ENCODE measurements at places on chromosomes 3 and 15.

GRCh38 chr3:112087746-112088145 lies 1.6 kb downstream of the C3orf52 start:
- no peak for DNase-seq

- DNase-seq = no peak
Measured at GRCh38 chr3:175073219-175073905, 214.2 kb downstream of the NAALADL2 start.

GRCh38 chr3:193481436-193481835 lies 73.3 kb downstream of the ATP13A4 start:
- no peak for DNase-seq

GRCh38 chr15:43824302-43825246 lies at the start of gene MFAP1:
Gene MFAP1 (minus strand): TSS chr15:43824690. CDS start chr15:43824569, 121 bp downstream.
- peak; percentile 89 for DNase-seq

GRCh38 chr3:172202797-172203196 lies 163.4 kb downstream of the FNDC3B start:
- no peak for DNase-seq

DNA sequence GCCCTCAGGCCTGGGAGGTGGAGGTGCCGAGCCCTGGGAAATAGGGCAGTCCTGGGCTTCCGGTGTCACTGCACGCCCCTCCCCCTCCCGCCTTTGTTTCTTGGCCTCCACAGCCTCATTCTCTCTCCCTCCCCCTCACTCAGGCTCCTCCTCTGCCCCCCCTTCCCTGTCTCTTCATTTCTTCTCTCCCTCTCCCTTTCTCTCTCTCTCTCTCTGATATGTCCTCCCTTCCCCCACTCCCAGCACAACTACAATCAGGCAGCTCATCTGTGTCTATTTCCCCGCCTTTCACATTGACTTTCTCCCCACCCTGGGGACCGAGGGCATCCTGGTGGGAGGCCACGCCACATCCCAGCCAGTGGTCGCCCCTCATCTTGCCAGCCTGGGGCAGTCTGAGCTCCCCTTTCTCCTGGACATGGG lies 40.2 kb downstream of the IDH2 start:
- DNase-seq = no peak

- DNase-seq = peak; percentile 39
Measured at GRCh38 chr3:138923531-138923994, 23.4 kb downstream of the FOXL2 start.

DNA sequence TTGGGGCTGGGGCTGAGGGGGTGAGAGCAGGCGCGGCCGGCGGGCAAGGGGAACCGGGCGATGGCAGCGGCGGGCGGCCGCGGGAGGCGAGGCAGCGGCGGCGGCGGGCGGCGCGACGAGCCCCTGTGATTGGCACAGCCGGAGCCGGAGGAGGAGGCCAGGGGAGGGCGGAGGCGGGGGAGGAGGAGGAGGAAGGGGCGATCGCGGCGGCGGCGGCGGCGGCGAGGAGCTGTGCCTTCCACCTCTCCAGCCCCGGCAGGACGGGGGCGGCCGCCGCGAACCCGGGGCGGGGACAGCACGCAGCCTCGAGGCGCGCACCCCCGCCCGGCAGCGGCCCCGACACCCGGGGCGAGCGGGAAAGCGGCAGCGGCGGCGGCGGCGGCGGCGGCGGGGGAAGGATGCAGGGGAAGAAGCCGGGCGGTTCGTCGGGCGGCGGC lies at the start of gene SLCO3A1:
SLCO3A1 (plus strand) TSS at position 198 of the 437 bp plus-strand sequence.
- DNase-seq = no peak

GRCh38 chr15:101437209-101437608 lies 52.3 kb downstream of the PCSK6 start:
- no peak for DNase-seq

DNA sequence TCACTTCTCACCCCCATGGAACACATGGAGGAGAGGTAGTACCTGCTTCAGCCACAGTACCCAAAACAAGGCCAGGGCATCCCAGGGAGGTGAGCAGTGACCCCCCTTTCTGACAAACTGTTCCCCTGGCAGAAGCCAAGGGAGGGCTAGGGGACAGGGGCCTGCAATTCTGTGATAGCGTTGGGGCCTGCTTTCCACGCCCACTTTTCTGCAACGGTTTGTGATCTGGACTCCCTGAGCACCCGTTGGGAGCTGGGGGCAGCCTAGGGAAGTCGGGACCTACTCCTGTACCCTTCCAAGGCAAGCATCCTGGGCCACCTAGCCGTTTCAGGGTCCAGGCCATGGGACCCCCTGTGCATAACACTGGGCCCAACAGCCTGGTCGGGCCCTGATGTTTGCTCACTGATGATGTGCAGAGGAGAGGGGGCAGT lies 996 bp upstream of the DNAJA4 start:
- no peak for DNase-seq

DNA sequence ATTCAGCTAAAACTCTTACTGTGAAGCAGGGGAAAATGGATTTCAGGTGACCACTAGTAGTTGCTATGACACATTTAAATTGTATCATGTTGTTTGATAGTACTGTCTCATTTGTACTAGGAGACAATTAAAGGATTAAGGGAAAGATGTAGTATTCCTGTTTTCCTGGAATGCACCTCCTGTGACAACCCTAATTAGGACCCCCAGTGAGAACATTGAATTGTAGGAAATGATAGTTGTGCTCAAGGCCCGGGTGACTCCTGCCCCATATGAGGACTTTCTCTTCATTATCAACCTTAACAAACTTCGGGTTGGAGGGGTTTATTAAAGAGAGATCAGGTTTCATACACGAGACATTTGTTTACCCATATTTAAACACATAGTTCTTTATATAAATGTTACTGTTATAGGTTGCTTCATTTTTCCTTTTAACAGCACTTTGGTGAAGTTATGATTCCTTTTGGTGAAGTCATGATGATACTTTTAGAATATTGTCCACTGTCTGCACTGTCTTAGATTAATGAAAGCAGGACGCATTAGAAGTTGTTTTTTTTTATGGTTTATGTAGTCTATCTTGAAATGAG lies 392.6 kb upstream of the NAALADL2 start:
- DNase-seq = no peak

- DNase-seq = peak; percentile 0
Measured at GRCh38 chr3:176906046-176906905, 291.0 kb downstream of the TBL1XR1 start.

DNA sequence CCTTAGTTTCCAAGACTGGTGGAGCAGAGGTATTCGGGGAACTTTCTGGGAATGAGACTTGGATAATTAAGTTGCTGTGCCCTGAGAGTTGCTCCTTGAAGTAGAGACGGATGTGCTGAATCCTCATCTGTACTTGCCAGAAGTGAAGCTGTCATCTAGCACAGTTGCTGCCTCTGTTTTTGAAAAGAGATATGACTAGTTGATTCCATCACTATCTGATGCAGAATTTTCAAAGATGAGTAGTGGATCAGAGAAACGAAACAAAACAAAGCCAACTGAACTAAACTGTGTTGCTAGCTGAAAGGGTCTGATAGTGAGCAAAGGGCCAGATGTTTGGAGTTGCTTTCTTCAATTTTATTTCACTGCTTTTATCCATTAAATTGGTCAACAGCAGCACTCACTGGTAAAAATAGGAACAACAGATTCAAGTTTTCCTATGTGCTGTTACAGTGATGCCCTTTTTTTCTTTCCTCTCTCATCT lies 52.7 kb downstream of the MITF start:
- no peak for DNase-seq

DNA sequence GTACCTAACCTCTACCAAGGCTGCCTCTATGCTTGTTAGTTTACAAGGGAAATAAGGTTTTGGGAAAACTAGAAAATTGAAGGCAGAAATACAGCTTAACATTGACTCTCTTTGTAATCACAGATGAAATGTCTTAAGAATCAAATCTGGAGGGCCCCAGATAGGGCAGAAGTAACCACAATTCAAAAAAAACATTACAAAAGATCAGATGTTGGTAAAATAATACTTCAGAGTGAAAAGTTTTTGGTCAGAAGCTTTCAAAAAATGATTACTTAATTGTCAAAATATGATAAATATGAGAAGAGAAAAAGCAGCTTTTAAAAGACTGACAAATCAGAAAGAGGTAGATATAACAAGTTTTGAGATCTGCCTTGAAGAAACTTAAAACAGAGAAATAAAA lies 425.1 kb upstream of the NECTIN3 start:
- DNase-seq = no peak

DNA sequence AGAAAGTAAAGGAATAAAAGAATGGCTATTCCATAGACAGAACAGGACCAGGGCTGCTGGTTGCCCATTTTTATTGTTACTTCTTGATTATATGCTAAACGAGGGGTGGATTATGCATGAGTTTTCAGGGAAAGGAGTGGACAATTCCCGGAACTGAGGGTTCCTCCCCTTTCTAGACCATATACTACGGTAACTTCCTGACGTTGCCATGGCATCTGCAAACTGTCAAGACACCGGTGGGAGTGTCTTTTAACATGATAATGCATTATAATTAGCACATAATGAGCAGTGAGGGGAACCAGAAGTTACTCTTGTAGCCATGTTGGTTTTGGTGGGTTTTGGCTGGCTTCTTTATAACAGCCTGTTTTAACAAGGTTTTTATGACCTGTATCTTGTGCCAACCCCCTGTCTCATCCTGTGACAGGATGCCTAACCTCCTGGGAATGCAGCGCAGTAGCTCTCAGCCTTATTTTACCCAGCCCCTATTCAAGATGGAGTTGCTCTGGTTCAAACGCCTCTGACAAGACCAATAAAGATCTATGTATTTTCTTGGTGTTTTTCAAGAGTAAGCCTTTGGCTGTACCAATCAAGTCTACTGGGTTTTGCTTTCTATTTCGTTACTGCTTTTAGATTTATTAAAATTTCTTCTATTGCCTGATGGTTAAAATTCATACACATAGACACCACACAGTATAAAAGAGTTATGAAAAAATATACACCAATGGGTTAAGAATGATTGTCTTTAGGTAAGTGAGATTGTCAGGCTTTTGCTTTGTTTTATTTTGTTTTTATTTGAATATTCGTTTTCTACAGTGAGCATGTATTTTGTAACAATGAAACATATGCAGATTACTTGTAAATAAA lies 37.4 kb upstream of the CTDSPL start:
- no peak for DNase-seq

GRCh38 chr3:172751175-172751704 lies 714 bp downstream of the ECT2 start:
- peak; percentile 10 for DNase-seq

- DNase-seq = no peak
Measured at GRCh38 chr3:140843656-140844055, 98.0 kb upstream of the SLC25A36 start.

DNA sequence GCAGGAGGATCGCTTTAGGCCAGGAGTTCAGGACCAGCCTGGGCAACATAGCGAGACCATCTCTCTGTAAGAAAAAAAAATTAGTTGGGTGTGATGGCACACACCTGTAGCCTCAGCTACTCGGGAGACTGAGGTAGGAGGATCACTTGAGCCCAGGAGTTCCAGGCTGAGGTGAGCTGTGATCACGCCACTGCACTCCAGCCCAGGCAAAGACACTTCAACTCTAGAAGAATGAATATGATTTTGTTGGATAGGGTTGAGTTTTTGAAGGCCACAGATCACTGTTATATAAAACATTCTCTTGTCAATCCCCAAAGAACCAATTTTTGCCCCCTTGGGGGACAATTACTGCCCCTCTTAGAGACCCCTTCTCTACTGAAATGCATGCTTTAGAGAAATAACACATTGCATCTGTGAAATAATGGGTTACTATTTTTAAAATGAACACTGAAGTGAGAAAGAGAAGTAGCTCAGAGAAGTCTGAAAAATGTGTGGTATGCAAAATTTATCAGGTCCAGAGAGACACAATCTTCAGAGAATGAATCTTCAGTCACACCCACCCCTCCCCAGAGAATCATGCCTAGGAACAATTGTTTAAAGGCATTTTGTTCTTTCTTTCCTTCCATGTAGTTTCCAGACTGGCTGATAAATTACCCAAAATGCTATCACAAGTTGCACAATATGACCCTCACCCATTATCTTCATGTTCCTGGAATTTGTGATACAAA lies 42.7 kb downstream of the METTL6 start:
- no peak for DNase-seq

DNA sequence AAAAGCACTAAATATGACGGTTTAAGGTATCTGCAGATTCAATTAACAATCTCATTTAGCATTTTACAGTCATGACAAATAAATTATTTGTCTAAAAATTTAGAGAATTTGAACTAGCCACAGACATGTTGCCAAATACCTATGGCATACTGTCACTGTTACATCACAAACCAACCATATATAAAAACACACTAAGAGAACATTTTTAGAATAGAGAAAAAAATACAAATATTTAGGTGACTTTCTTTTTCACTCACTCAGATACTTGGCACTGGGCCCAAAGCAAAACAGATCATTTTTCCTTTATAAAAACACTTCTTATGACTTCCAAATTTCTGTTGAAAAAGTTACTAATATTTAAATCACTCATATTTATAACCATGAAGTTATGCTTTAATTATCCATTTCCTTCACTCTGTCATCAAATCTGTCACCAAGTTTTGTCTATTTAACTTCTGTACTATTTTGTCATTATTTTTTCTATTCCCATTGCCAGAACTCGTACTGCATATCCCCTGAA lies 644.7 kb downstream of the OTOL1 start:
- DNase-seq = no peak

- no peak for DNase-seq
Measured at GRCh38 chr3:128296469-128297251, 143.4 kb downstream of the EEFSEC start.

DNA sequence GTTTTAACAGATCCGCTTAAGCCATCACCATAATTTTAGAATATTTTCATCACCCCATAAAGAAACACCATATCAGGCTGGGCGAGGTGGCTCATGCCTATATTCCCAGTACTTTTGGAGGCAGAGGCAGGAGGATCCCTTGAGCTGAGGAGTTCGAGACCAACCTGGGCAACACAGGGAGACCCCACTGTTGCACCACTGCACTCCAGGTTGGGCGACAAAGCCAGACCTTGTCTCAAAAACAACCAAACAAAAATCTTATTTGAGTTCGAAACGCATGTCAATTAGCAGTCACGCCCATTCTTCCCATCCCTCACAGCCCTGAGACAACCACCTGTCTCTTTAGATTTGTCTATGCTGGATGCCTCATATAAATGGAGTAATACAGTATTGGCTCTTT lies 119.9 kb downstream of the KLF13 start:
- DNase-seq = no peak

GRCh38 chr15:57500979-57501576 lies 90.6 kb upstream of the MYZAP start:
- DNase-seq = no peak

DNA sequence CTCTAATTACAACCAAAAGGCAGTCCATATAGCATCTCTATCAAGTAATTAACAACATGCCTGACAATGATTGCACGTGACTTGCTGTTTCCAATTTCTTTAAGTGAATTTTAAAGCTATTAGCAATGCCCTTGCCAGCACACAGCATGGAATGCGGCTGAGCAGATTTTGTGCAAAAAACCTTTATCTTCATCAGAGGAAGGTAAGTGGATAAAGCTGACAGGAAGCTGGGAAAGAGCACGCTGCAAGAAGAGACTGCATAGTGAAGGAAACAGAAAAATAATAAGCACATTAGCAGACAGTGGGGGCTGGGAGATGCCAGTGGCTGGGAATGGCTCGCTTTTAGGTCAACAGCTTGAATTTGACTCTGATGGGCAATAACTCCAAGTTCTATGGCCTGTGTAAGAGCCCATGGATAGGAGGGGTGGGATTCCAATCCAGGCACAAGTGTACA lies 138.8 kb downstream of the PDZRN3 start:
- DNase-seq = no peak

Data from amniotic stem cell (primary cell).